ENCODE measurements at places on chromosomes 2 and 18.

DNA sequence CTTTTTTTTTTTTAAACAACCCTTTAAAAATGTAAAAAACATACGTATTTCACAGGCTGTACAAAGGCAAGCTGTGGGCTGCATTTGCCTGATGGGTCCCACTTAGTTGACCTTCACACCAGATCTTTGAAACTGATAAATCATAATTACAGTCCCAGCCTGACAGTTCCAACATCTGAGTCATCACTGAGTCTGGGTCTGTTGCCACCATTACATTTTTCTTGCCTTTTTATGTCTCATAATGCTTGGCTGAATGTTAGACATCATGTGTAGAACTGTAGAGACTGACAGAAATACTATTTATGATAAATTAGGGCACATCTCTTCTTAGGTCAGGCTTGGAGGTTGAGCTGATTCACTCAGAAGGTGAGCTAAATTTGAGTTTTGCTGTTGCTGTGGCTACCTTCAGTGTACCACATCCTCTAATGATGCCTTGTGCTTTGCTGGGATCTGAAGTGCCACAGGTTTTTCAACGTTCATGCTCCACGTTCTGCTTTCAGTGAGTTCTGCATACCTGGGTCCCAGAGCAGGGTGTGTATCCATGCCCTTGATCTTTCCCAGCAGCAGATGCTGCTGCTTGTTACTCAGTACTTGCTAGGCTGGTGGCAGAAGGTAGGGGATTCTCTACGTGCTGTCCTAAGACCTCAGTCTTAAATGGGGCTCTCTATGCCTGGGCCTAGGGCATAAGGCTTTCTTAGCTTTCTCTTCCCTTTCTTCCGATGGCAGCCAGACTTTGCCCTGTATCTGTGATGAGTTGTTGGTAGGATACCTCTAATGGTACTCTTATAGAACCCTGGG is 160.6 kb upstream of the SMAD7 start:
- DNase-seq: no peak

GRCh38 chr18:48562075-48562474 is 23.2 kb downstream of the CTIF start:
- DNase-seq: no peak

- DNase-seq: no peak
These were observed 8.6 kb downstream of the SGO2 start for GRCh38 chr2:200534572-200534971.

DNA sequence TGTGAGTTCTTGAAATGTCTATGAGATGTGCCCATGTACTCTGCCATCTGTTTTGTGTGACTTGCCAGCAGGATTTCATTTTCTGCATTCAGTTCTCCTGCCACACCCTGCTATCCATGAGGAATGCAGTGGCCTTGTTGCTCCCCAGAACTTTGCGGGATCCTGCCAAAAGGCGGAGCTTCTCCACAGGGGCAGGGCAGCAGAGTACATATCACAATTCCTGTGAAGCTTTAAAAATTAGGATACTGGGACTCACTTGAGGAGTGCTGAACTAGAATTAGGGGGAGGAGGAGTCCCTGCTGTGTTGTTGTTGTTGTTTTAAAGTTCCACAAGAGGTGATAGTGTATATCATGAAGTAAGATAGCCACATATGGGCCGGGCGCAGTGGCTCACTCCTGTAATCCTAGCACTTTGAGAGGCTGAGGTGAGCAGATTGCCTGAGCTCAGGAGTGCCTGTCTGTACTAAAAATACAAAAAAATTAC is 76.4 kb downstream of the TANC1 start:
- no peak for DNase-seq

DNA sequence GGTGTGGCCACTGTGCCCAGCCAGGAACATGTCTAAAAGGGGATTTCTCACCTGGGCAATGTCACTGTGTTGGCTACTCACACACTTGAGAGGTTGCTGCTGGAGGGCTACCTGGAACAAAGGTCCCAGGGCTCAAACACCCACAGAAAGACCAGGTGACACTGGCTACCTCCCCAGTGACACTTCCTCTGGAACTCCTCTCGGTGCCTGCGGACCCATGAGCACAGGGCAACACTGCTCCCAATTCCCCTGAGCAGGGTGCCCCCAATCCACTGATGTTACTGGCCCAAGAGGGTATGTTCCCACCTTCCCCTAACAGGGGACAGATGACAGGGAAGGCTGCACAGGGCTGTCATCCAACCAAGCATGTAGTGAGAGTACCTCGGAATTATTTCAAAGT is 5.8 kb downstream of the NPPC start:
- DNase-seq: no peak

DNA sequence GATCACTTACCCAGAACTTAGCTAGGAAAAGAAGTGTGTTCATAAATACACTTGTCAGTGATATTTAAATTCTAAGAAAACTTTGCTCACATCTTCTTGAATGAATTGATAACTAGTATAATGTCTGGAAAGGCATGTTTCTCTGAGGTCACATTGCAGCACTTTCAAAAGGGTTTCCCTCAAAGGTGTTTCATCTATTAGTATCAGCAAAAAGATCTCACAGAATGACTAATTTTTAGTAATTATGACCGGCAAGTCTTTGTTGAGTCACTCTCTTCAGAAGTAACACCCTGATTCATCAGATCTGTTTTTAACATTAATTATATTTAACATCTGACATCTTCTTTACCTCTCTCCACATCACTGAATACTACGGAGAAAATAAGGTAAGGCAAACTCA is 222.3 kb downstream of the IKZF2 start:
- DNase-seq: no peak

GRCh38 chr2:73859721-73860586 is 31.2 kb downstream of the STAMBP start:
- DNase-seq: no peak

DNA sequence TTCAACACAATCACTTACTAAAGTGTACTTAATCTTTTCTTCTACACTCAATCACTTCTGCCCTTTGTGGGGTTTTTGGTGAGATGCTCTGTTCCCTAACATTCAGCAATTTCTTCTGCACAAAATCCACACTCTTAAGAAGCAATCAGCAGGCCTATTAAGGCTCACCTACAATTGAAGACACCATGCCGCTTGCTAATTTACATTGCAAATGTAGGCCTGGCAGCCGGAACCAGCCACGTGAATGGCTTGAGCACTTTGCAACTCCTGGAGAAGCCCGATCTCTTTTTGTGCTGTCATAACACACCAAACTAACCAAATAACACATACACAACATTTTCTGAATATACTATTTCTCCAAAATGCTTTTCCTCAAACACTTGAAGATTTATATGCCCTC is 66.3 kb downstream of the NYAP2 start:
- DNase-seq: no peak

DNA sequence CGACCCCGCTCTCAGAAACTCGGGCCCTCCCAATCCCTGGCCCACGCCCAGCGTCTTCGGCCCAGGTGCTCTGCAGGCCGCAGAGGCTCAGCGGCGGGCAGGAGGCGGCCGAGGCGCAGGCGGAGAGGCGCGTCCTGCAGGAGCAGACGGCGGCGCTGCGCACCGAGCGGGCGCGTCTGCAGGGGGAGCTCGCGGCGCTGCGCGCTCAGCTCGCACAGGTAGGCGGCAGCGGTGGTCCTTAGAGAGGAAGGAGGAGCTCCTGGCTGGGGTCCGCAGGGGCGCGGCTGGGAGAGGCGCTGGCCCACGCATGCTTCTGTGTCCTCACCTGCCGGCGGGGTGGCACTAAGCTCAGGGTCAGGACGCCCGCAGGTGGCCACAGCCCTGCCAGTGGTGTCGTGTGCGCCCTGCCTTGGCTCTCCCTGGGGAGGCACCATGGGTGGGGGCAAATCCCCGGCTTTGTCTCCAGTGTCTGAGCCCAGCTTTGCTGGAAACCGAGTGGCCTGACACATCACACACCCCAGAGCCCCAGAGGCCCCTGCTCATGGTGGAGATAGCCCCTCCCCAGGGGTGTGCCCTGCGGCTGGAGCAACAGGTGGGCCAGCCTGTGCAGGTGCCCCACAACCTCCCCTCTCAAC is 14.9 kb upstream of the SNED1 start:
- DNase-seq: no peak

DNA sequence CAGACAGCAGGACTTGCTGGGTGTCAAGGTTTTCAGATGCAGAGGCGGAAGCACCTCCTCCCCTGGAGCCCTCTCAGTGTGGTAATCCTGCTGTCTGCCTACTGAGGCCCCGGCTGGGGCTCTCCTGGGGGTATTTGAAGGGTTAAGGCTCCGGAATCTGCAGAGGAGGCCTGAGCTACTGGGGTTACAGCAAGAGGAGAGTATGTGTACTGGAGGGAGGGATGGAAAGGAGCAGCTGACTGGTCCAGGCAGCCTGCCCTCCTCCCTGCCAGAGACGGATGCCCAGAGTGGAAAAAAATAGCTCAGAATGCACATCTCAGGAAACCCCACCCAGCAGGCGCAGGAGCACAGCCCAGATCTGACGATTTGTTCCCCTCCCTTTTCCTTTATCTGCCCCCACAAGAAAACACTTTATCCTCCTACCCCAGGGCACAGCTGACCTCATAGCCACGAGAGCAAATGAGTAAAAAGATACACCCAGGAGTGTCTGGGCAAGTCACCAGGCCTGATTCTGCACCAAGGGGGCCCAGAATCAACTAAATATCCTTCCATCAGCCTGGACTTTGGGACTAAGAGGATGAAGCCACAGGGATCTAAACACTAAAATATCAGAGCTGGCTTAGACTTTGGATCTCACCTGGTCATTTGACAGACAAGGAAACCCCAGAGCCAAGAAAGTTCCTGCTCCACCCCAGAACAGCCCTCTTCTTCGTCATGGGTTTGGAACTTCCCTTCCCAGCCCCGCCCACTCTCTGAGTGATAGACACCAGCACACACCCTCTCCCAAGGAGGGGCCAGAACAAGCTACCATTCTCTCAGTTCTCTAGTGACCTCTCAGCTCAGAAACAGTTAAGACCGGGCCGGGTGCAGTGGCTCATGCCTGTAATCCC is 5.5 kb downstream of the TMBIM1 start:
- peak; percentile 94 for DNase-seq

DNA sequence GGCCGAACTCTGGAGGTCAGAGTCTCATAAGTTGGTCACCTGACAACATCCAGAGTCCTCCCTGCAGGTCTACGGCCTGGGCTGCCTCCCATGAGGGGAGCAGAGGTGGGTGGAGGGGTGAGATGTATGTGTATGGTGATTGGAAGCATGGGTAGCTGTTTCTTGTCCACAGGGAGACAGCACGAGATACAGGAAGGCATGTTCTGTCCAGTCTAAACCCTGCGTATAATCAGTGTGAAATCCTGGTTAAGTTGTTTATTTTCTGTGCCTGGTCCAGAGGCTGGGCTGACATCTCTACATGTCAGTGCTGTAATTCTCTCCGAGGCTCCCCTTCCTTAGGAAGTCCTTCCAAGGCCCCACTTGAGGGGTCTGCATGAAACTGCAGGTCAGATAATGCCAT is 8.9 kb downstream of the TOGARAM2 start:
- no peak for DNase-seq

DNA sequence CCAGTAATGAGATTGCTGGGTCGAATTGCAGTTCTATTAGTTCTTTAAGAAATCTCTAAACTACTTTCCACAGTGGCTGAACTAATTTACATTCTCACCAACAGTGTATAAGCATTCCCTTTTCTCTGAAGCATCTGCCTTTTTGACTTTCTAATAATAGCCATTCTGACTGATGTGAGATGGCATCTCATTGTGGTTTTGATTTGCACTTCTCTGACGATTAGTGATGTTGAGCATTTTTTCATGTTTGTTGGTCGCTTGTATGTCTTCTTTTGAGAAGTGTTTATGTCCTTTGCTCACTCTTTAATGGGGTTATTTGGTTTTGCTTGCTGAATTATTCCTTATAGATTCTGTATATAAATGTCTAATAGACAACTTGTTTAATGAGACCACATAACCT is 69.6 kb upstream of the UGP2 start:
- DNase-seq: no peak

GRCh38 chr18:23784832-23785245 is 95.6 kb downstream of the LAMA3 start:
- DNase-seq: peak; percentile 77

GRCh38 chr2:241574911-241575623 is 16.5 kb downstream of the BOK start:
- no peak for DNase-seq

- no peak for DNase-seq
These were observed 2.0 kb upstream of the DES start for GRCh38 chr2:219416235-219416602.

DNA sequence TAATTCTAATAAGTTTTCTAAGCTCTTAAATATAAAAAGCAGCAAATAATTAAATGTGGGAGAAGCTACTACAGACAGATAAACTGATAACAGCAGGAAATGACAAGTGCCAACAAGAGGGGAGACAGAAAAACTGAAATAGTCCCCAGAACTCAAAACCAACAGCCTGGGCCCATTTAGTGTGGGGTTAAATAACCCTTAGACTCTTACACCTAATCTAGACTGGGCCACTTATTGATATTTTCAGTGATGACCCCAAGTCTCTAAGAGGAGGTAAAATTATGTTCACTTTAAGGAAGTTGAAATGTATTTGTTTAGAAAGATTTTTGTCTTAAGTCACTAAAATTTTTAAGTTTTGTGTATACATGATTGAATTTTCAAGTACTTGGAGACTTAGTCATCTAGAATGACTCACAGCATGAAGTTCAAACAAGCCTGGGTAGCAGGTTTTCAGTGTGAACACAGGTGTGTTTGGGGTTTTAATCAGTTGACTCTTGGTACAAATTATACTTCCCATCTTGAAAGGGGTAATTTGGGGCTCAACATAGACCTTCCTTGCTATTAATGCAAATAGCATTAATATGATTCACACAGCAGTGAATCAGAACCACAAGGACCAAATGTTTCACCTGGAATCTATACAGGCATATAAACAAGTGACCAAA is 54.9 kb upstream of the MYO3B start:
- no peak for DNase-seq

DNA sequence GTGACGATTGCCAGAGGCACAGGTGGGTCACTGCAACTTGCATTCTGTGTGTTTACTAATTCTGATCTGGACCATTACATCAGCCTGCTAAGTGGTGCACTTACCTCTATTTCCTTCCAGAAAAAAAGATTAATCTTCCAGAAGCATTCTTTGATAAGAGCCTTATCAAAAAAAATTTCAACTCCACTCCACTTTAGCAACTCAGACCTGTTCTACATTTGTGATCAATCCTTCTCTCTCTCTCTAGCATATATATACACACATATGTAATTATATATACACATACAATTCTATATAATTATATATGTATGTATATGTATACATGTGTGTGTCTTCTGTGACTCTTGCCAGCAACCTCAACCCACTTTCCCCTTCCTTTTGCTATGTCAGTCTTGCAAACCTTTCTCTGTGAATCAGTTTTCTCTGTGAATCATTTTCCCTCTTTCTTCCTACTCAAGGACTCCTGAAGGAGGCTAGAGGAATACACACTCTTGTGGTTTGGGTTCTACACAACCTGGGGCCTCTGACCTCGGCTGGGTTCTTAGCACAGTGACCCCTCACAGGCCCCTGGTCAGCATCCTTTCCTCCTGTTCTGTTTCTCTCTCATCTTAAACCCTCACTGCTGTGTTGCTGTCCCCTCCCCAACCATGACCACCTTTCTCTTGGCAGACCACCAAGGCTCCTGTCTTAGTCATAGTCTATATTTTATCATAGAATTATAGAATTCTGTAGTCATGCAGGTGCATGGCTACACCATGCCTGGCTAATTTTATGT is 130.4 kb upstream of the PELI1 start:
- DNase-seq: no peak

Data from muscle of arm (tissue), 14 donors.